Activated T-helper 1 cell treated with anti-CD3 and anti-CD28 coated beads, Interleukin-2, amount 50 U/mL, for 16 hours (primary cell): ENCODE measurements at places on chromosomes 7 and 10.

DNA sequence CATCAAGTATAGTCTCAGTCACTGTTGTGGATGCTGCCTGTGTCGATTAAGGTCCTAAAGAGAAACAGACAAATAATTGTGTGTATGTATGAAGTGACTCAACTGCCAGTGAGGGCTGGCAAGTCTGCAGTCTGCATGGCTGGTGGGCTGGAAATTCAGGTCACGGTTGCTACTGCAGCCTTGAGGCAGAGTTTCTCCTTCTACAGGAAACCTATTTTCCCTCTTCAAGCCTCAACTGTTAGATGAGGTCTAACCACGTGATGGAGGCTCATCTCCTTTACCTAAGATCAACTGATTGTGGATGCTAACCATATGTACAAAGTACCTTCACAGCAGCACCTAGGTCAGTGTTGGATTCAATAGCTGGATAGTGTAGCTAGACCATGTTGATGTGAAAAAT lies 29.9 kb downstream of the MBL2 start:
- DNase-seq = no peak

DNA sequence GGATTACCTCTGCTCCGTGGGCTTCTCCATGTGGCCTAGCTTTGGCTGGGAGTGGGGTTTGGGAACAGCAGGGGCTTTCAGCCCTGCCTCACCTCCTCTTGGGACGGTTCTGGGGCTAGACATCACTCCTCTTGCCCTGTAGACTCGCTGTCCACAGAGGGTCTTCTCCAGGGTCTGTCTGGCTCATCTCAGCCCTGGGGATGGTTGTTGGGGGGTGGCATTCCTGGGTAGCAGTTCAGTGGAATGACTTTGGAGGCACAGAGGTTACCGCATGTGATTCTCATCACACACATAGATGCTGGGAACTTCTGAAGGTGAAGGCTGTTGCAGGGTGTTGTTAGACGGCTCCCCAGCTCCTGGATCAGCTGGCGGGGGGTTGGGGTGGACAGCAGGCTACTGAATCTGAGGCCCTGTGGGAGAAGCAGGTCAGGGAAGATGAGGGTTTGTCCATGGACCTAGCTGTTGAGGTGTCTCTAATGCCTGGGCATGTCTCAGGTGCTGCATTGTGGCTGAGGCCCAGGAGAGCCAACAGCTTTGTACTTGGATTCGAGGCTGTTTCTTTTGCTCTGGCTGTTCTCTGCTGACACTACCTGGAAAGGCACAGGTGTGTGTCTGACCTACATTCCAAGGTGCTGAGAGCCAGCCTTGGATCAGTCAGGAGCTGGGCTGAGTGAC lies 23.8 kb downstream of the RAMP3 start:
- no peak for DNase-seq

- no peak for DNase-seq
Observed at GRCh38 chr10:68167586-68168189, 58.4 kb downstream of the MYPN start.

DNA sequence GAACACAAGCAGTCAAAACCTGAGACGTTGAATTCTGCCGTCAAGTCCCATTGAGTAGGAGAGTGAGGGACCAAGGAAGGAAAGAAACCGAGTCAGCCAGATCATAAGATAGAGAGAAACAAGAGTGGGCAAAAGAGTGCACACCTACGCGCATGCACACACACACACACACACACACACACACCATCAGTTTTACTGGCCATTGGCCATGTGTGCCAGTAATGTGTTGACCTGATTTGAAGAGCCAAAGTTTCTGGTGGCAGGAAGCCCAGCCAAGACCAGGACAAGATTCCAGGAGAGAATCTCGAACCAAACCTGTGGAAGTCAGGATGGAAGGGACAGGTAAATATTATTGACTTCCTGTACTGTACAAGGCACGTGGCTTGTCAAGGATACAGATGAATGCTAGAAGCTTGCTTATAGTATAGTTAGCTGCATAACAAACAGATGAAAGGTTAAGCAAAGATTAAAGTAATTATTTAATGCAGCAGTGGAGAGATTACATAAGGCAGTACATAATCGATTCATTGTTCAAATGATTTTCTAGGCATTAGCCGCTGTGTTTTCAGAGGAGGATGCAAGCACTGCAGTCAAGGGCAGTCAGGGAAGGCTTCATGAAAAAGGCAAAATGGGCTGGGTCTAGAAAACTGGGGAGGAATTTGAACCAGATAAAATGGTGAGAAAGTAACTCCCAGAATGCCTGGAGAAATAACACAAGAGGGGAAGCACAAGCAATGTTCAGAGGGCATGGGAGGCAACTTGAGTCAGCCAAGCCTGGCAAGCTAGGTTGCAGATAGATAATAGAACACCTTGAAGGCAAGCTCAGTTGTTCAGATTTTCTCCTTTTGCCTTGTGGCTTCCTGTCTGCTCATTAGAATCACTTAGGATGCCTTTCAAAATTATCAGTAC lies 2.7 kb upstream of the HYCC1 start:
- DNase-seq = no peak

DNA sequence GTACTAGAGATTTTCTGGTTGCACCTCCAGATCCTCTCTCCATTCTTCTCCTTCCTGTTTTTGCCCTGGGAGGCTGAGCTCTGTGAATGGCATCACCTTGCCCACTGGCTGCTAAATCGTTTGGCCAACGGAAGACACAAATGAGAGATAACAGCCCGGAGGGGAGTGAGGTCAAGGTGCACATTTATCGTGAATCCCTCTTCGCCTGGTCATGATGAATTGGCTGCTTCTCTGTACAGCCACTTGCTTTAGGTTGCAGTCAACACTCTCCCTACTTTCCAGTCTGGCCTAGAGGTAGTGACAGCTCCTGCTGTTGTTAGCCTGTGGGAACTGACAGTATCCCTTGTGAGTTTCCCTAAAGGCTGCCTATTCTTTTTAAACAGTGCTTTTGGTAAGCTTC lies 85.4 kb upstream of the CHCHD3 start:
- no peak for DNase-seq

- no peak for DNase-seq
Observed at GRCh38 chr10:22244001-22244400, 26.2 kb upstream of the EBLN1 start.

- no peak for DNase-seq
Observed at GRCh38 chr10:9878383-9878782, 1139.3 kb upstream of the CELF2 start.

GRCh38 chr7:159088016-159088865 lies 56.4 kb downstream of the VIPR2 start:
- no peak for DNase-seq

DNA sequence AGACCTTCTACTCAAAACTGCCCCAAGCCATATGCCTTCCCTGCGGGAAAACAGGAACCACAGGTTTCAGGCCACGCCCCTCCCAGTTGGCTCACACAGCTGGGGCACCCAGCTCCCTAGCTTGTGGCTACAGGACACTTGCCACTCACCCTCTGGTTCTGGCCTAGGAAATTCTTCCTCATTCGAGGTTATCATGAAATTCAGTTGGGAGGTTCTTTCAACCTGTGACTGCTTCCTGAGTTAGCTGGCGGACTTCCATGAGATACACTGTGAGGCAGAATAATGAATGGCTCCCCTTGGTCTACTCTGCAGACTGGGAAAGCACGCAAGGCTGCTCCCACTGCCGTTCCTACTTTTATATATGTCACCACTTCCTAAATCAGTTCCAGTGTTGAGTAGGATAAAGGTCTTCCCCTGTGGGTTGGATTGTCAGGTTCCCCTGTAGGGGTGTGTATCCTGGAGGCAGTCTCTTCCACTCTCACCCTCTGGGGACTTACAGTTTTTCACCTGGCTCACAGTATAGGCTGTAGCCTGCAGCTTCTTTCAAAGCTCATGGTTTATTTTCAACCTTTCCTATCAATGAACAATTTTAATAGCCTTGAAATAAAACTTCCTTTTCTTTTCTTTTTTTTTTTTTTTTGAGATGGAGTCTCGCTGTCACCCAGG lies 37.0 kb downstream of the GPR22 start:
- no peak for DNase-seq

GRCh38 chr7:81165070-81165469 lies 246.2 kb upstream of the SEMA3C start:
- no peak for DNase-seq

DNA sequence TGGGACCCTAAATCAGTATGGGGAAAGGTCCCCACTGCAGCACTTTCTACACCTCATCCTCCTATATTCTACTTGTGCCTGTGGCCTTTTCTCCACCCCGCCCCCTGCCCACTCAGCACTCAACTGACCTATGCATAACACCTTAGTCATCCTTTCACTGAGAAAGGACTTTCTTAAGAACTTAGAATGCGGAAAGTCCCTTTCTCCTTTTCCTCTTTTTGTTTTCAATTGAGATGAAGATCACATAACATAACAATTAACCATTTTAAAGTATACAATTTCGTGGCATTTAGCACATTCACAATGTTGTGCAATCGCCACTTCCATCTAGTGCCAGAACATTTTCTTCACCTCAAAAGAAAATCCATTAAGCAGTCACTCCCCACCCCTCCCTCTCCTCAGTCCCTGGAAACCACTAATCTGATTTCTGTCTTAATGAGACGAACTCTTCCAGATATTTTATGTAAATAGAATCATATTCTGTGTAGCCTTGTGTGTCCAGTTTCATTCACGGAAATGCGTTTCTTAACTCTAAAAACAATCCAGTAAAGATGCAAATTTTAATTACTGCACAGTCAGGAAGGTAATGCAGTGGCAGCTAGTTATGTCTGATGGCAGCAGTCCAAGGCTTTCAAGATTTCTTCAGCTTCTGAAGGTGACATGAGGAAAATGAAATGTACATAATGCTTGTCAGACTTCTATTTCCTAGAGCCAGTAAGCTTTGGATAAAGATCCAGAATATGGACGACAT lies 41.7 kb downstream of the FAS start:
- peak; percentile 22 for DNase-seq

DNA sequence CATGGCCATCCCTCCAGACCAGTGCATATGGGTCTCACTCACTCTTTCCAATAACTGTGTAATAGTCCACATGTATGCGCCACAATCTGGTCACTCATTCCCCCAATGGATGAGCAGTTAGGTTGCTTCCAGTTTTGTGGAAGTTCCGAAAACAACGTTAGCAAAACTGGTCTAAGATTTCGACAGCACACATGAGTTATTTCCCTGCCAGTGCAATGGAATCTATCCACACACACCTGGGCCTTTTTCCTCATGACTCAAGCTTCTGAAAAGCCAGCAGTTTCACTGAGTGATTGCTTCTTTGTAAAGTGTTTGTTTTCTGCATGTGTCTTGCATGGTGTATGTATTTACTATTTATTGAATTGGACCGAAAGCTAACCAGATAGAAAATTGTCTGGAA lies 58.8 kb upstream of the FHIP2A start:
- no peak for DNase-seq

DNA sequence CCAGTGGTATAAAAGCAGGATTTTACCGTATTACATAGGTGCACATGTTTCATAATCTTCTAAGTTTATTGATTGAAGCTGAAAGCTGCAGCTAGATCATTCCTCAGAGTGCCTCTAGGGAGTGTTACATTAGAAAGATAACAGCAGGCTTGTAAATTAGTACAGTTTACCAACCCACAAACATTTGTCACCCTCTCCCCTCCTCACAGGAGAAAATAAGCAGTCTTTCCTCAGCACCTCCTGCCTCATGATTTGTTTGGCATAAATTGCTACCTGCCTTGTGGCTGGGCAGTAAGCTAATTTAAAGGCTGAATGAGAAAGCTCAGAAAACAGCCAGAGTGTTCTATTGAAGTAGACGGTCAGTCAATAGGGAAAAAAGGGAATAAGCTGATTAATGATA lies 74.2 kb downstream of the NXPH1 start:
- DNase-seq = no peak

- DNase-seq = no peak
Observed at GRCh38 chr10:26832960-26833359, 27.8 kb downstream of the ABI1 start.

DNA sequence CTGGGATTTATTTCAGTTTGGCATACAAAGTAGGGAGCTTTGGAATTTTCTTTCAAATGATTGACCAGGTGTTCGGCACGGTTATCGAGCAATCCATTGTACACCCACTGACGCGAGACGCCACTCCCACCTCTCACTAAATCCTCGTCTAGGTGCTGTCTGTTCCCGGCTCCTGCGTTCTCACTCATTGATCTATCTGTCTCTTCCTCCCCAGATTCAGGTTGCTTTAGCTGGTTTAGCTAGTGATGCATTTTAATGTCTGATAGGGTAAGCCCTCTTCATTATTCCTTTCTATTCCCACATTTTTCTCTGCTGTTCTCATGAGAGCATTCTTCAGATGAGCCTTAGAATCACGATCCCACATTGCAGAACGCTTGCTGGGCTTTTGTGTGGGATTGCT lies 91.7 kb downstream of the ELFN1 start:
- DNase-seq = no peak

DNA sequence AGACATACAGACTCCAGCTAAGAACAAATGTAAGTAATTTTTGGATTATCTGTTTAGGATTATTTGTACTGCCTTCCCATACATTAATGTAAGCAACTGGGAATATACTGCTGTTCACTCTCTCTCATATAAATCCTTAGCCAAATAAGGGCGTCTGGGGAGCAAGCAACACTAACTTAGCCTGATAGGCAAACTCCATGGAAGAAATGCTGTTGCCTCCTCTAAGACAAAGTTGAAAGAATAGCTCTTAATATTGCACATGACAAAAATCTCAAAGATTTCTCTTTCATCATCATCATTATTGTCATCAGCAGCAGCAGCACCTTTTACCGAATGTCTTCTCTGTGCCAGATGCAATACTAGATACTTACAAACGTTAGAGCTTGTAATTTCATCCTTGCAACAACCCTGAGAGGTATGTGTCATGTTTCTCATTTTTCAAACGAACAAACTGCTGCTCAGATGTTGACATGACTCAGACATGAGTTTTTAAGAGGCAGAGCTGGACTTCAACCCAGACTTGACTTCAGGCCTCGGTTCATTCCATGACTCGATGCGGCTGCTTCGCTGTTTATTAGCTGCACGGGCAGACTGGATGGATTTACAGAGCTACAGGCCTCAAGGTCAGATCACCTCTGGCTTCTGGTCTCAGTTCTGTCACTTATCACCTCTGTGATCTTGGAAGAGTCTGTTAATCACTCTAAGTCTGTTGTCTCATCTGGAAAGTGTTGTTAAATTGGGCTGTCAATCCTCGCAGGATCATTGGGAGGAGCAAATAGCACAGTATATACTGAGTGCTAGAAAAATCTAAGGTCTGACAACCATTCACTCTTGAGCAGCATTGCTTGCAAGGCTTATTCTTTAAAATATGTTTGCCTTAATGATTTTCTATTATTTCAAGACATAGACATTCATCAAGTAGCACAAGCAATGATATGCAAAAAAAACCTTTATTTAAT lies 126.3 kb upstream of the CELF2 start:
- DNase-seq = no peak

GRCh38 chr7:27094304-27095049 lies 1.3 kb downstream of the HOXA1 start:
- no peak for DNase-seq
